ENCODE measurements at places on chromosomes 1 and 21. TPM values are rescaled to one million over a fixed set of nuclear protein-coding genes. Genes with fewer than 3 reads are reported as not detected.

The KIAA1614 gene
- 9.8 TPM for total RNA-seq

DNA sequence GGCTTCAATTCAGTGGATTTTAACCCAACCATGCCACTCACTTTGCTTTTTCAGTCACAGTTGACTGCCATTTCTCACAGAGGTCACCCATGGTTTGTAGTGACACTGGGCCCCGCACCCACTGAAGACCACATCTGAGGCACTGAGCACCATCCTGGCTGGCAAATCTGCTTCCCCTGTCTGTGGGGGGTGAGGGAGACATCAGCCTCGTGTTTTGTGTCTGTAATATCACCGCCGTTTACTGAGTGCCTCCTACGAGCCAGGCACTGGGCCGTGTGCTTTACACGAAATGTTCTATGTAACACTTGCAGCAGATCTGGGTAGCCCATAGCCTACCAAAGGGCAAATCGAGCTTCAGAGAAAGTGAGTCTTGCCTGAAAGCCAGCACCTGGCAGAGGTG, 161.8 kb downstream of the PGBD5 start:
- DNase-seq: no peak

GRCh38 chr1:26887125-26887524, 3.0 kb downstream of the GPN2 start:
- DNase-seq: no peak

GRCh38 chr1:186306533-186306932, 68.5 kb downstream of the TPR start:
- no peak for DNase-seq

DNA sequence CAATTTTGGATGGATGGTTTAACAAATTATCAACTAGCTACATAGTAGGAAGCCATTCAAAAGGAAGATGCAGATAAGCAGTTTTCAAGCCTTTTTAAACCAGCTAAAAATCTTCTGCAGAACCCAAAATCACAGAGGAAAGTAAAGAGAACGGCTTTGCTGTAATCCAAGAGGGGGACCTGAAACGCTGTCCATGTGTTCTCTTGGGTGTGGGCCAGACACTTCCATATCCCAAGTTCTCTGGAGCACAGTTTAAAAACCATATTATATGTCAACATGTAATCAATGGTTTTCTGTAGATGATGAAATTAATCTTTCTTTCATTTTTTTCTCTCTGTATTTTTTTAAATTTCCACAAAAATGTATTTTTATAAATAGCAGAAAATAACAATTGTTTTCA, 90.5 kb downstream of the SELENOF start:
- no peak for DNase-seq
